Activated naive CD4-positive, alpha-beta T cell (primary cell): ENCODE measurements at places on chromosomes 1 and 21.

DNA sequence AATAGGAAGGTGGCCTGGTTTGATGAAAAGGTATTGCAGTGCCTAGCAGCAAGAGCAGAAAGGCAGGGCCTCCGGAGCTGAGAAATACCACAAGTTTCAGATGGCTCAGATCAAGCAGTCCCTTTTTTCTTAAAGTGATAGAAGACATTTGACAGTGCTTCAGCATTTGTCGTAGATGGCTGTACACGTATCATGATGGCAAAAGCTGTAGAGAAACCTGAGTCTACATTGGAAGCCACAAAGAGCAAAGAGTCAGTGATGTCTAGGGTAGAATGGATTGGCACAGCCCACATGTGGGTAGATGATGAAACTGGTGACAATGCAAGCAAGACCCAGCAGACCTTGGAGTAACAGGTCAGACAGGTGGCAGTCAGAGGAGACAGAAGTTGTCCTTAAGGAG, 101.3 kb upstream of the ARTN start:
- no peak for DNase-seq

DNA sequence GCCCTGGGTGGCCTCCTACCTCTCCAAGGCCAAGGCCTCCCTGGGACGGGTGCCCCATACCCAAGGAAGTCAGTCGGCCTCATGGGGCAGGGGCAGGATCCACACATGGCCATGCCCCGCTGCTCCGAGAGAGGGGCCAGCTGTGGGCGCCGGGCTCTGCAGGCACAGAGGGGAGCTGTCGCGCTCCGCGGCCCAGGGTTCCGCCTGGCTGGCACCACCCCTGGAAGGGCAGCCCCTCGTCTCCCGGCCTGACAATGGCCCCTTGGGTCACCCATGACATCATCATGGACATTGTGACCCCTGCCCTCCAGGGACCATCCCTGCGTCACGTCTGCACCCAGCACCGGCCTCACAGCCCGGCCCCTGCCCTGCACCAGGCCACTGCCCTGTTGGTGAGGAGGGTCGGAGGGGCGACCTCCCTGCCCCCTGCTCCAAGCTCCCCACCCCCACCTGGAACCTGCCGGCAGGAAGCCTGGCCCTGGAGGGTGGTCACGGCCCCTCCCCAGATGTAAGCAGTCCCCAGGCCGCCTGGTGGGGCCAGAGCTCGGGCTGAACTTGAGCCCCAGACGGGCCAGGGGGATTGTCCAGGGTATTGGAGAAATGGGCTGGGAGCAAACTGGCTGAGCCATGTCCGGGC, 5.8 kb downstream of the TTLL10 start:
- DNase-seq, result no peak

- no peak for DNase-seq
Observed at GRCh38 chr1:66998972-66999371, 55.0 kb downstream of the SLC35D1 start.

DNA sequence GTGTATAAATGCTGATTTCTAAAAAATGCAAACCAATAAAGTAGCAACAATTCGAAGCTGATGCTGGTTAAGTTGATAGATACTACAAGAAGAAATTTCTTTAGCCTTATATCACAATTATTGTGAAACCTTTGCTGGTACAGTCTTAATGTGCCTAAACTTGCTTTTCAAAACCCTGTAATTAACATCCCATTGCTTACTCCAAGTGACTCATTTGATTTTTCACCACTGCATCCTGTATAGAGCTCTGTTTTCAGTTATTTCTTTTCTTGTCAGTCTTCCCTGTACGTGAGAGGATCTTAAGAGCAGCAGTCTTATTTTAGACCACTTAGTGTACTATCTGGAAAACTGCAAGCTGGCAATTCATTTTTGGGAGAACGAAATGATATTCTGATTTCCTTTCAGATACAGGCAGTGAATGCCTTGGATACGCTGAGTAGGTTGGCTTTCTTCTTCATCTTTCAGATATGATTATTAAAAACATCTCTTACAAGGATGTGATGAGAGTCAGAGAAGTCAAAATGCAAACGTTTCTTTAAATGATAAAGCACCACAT, 210.3 kb downstream of the KCTD3 start:
- no peak for DNase-seq

DNA sequence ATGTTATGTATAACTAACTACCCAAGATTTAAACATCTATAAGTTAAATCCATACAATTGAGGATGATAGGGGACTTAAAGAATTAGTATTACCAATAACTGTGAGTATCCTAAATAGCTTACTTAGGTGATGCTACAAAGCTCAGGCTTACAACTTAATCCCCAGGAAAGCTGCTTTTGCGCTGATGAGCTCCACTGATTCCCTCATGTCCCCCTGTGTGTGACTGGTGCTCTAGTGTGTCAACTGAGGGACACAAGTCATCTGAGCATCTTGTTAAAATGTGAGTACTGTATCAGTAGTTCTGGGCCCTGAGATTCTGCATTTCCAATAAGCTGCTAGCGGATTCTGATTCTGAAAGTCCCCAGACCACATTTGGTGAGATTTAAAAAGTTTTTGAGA, 1458.8 kb downstream of the MRPL39 start:
- DNase-seq, result no peak

DNA sequence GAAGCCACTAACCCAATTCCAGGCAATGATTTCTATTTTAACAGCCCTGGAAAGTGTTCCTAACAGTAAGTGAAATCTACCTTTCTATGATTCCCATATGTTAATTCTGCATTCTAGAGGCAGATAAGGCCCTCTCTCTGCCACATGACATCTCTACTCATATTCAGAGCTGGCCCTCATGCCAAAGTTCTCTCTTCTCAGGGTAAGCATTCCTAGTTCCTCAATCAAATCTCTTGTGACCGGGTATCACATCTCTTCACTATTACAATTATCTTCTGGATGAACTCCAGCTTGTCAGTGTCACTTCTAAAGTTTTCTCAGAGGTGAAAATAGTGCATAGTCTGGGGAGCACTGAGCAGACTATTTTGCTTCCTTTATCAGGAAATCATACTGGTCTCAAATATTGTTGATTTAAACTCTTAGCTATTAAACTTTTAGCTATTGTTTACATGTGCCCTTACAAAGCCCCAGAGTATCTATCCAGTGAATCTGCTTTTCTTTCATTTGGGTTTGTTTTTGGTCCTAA, 66.4 kb upstream of the TNFSF18 start:
- DNase-seq, result no peak

- no peak for DNase-seq
Observed at GRCh38 chr1:230204842-230205241, 137.8 kb downstream of the GALNT2 start.

GRCh38 chr1:218496561-218496960, 151.4 kb downstream of the TGFB2 start:
- no peak for DNase-seq

DNA sequence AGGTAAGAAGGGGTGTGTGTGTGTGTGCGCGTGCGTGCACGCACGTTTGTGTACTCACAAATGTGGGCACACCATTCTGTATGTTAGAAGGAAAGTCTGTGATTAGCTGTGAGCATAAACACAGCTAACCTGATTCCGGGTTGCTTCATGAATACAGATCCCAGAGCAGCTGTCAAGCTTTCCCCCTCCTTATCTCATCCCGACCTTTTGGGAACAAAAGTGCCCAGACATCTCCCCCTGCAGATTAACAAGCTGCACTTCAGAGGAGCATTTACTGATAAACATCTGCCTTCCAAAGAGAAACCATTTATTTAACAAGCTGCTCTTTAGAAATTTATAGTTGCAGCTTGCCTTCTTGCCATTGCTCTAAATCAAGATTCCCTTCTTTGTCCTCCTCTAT, 97.0 kb downstream of the MT1HL1 start:
- no peak for DNase-seq

DNA sequence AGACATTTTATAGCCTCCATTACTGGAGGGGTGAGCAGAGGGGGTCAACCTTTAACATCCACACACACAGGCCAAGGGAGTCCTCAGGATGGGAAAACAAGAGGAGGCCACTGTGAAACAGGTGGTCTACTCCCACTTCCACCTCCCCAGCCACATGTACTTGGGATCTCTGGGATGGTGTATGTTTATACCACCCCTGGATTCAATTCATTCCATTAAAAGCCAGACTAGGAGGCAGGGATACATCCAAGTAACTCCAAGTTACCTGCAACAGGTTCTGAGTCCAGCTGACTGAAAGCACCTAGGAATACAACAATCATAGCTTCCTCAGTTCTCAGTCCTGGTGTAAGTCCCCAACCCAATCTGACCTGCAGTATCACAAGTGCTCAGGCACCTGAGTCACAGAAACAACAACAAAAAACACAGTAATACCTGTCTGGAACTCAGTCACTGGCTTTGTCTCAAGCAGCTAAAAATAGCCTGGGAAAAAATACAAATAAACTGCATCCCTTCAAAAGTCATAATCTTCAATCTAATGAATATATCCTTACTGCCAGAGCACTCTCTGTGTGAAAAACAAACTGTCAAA, 9.8 kb downstream of the ERI3 start:
- DNase-seq, result no peak

DNA sequence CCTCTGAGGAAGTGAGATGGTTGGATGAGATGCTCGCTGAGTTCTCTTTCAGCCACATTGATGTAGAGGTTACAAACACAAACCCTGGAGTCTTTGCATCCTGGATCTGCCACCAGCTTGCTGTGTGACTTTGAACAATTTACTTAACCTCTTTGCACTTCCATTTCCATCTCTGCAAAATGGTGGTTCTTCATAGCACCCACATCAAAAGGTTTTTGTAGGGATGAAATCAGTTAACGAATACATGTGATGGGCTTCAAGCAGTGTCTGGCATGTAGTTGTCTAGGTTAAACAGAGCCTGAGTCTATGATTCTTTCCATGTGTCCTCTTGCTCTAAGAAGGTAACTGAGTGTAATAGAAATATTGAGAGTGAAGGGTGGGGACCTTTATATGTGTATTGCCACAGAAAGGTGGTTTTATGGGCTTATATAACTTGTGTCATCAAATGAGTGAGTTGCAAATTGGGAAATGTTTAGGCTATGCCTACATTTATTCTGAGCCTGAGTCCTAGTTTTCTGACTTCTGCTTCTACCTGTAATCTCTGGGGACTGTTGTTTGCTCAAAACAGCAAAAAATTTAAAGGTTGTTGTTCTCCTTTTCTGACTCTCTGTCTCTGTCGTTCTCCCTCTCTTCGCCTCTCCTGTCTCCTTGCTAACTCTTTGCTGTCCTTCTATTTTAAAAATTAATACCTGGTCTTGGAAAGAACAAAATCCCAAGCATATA, 27.3 kb upstream of the LRRN2 start:
- no peak for DNase-seq

- peak; percentile 30 for DNase-seq
Observed at GRCh38 chr1:59926381-59927123, at the start of gene CYP2J2. TSS of gene CYP2J2 (minus strand) at chr1:59926773. CDS start at chr1:59926746, 27 bp downstream.
